GM12865 (cell line): ENCODE measurements at places on chromosomes 12 and 14.

DNA sequence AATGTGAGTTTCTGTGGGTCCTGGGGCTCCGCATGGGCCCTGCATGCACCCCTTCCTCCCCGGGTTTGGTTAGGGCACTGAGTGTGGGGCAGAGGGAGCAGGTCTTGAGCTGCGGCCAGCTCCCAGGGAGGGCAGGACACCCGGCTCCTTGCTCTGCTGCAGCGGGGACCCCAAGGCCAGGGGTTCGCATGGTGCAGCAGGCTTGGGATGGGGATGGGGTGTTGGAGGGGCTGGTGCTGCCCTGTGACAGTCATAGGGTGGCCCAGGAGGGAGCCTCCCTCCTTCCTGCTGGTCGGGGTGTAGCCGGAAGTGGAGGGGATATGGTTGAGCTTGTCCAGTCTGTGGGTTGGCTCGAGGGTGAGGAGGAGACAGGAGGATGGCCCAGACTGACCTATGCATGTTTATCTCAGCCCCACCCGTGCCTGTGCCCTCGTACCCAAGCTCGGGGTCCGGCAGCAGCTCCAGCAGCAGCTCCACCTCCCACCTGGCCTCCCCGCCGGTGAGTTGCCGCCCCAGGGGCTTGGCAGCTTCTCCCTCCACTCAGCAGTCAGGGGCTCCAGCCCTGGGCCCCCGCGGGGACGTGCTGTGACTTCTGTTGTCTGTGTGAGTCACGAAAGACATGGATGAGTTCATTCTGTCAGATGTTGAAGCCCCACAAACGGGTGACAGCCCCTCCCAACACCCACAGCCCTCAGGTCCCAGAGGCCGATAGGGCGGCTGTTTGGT lies 16.0 kb downstream of the ULK1 start:
- no peak for DNase-seq

- DNase-seq, result no peak
These were observed 14.7 kb downstream of the TMEM119 start for GRCh38 chr12:108582978-108583770.

GRCh38 chr12:108394196-108394595 lies 55.1 kb upstream of the CMKLR1 start:
- DNase-seq, result no peak

- DNase-seq, result no peak
These were observed 164.1 kb downstream of the SLC41A2 start for GRCh38 chr12:104793968-104794367.

DNA sequence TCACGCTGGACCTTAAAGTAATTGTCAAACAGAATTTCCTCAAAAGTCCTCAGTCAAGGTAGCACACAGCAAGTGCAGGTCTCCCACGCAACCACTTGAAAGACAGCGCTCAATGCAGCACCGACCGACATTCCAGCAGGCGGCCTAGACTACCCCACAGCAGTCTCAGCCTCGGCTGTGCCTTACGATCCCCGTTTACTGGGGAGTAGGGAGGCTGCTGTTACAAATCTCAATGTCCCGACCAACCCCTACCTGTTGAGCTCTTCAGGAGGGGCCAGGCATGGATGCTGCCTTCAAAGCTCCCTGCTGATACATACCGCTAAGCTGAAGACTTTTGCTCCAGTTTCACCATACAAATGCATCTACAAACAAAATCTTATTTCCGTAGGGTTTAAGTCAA lies 21.8 kb downstream of the VPS37B start:
- DNase-seq, result no peak

GRCh38 chr12:119565404-119565803 lies 28.2 kb upstream of the TMEM233 start:
- DNase-seq, result no peak

DNA sequence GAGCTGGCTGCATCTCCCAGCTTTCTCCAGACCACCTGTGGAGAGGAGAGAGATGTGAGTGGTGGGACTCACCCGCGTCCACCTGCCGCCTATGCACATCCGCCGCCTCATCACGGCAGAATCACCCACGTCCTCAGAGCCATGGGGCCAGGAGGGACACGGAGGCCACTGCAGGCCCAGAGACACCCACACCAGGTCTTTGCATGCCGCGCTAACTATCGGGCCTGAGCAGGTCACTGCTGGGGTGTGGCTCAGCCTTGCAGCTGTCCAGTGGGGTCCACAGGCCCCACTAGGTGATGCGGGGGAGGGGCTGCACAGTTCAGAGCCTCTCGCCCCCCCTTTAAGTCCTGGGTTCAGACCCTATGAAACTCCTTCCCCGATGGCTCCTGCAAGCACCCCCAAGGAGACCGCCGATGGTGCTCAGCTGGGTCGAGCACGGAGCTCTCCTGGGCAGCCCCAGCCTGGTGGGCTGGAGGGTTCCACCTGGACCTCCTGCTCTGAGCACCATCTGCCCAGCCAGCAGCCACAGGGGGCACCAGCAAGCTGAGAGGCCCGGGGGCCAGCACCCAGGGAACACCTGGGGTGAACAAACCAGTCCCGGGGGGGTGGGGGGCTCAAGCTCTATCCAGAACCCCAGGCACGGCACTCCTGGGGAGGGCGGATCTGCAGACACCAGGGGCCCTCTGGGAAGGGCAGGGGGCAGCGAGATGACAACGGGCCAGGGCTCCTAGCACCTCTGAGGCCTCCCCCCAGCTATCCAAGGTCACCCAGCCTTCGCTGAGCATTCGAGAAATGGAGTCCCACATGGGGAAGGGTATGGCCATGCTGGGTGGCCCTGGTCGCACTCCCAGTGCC lies 34.3 kb downstream of the CCNK start:
- no peak for DNase-seq

DNA sequence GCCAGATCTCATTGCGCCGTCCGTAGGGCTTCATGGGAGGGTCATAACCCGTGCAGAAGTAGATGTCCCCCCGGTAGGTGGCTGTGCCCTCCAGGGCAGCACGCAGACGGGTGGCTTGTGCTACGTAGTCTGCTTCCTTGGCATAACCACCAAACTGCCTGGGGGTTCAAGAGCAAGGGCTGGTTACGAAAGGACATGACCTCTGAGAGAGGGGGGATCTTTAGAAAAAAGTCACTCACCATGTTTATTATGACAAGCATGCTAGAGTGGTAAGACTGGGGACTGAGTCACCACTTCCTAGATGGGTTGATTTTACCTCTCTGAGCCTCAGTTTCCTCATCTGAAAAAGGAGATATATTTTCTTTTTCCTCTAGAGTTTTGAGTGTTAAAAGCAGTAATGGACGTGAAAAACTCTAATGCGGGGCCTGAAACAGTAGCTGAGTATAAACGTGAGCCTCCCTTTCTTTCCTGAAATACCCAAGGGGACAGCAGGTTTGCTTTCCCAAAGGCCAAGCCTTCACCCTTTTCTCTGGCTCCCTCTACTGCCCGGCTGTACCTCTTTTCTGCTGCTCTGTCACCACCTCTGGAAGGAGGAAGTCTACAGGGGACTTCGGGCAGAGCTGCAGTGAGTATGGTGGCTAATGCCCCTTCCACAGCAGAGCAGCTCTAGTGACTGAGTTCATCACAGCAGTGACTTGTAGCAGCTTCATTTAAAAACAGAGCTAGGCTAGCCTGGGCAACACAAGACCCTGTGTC lies 23.5 kb upstream of the GPRC5D start:
- DNase-seq, result peak; percentile 56

- DNase-seq, result no peak
These were observed 509 bp downstream of the PGF start for GRCh38 chr14:74954947-74955228.

DNA sequence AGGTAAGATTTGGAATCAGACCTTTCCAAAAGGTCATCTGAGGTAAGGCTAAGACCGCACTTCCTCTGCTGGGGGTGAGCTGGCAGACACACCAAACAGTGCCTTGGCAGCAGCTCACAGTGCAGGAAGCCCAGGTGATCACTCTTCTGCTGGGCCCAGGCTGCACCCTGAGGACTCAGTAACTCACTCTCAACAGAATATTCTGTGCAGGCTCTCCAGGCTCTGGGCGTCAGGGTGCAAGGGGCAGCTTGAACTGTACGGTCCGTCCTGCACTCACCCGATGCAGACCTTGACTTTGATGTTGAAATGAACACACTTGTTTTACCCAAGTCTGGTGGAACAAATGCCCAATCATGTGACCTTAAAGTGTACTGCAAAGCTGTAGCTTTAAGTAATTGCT lies 6.0 kb downstream of the ALKBH2 start:
- no peak for DNase-seq

GRCh38 chr12:3256103-3256631 lies 179.0 kb downstream of the TSPAN9 start:
- no peak for DNase-seq

DNA sequence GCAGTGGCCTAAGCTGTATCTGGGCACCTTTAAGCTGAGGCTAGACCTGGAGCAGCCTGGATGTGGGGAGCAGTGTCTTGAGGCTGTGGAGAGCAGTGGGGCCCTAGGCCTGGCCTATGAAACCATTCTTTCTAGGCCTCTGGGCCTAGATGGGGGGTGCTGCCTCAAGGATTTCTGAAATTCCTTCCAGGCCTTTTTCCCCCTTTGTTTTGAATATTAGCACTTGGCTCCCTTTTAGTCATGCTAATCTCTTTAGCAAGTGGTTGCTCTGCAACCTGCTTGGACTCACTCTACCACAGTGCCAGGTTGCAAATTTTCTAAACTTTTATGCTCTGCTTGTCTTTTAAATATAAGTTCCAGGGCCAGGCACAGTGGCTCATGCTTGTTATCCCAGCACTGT lies 41.6 kb upstream of the RFX4 start:
- no peak for DNase-seq

DNA sequence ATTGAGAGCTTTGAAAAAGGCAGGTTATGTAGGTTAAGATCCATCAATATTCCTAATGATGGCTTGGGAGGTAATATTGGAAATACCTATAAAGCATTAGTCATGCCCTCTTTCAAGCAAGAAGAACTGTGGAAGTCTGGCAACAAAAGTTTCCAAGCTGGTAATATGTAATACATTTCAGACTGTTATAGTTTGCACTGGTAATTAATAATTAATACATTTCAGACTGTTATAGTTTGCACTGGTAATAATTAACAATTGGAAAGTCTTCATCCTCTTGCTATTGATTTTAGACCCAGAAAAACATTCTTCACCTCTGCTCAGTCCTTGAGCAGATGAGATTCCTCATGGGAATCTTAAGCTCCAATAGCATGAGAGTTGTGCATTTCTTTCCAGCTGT lies 29.0 kb upstream of the WDR89 start:
- no peak for DNase-seq

GRCh38 chr14:28629328-28630004 lies 137.1 kb upstream of the FOXG1 start:
- no peak for DNase-seq

GRCh38 chr14:105332350-105332874 lies 17.9 kb downstream of the PACS2 start:
- no peak for DNase-seq

DNA sequence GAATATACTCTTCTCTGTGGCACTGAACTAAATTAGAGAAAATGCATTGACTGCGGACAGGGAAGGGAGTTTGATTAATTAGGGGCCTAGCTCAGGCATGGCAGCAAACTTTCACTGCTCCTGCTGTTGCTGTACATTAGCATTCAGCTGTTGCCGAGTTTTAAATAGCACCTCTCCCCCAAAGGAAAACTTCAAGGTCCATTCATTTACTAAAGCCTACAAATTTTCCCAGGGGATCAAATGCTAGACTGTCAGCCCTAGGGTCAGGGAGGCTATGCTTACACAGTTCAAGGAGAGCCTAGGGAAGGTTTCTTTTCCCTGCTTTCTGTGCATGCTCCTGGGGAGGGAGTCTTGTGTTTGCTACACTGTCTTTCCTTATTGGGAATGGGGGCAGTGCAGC lies 60.0 kb upstream of the GZMB start:
- no peak for DNase-seq

GRCh38 chr14:99947695-99948094 lies 117.5 kb upstream of the EVL start:
- DNase-seq, result no peak

DNA sequence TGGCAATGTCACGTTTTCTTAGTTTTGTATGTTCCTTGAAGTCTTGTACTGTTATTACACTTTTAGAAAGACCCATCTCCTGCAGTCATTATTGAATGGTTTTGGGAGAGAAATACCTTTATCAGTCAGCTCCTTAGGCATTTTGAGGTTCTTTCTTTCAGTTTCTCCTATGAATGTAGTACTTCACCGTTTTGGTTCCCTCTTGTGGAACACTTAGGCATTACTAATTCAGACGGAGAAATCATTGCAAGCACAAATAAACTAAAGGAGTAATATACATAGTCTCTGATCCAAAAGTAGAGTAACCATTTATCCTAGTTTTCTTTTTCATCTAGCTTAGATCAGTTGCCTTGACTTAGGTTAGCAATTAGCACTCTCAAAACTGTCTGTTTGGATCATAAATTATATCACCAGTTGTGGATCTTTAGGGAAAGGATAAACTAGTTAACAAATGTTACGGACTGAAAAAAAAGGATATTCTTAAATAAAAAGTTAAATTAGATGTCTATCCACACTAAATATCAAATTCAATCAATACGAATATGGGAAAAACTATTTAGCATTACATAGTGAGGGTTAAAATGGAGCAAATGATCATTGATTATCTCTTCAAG lies 1538.3 kb upstream of the SEL1L start:
- peak; percentile 18 for DNase-seq

GRCh38 chr14:35985474-35986218 lies 159.5 kb downstream of the BRMS1L start:
- DNase-seq, result peak; percentile 37

- DNase-seq, result peak; percentile 4
These were observed 4.1 kb downstream of the PHB2 start for GRCh38 chr12:6966351-6966750.

- DNase-seq, result no peak
These were observed 366.6 kb downstream of the NELL2 start for GRCh38 chr12:44509471-44509870.

DNA sequence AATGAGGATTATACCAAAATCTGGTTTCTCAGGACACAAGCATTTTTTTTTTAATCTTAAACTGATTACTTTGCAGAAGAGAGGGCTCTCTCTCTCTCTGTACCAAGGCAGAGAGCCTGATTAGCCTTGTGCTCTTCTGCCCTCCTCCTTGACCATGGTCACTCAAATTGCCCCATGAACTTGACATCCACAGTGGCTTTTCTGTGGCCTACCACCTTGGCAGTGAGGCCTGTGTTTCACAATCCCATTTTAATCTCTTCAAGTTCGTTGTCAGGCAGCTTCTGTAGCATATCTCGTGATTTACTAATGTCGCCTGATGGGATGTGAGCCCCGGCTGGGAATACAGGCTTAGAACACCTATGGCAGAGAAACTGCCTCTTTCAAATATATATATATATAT lies 30.7 kb upstream of the PWP1 start:
- no peak for DNase-seq

DNA sequence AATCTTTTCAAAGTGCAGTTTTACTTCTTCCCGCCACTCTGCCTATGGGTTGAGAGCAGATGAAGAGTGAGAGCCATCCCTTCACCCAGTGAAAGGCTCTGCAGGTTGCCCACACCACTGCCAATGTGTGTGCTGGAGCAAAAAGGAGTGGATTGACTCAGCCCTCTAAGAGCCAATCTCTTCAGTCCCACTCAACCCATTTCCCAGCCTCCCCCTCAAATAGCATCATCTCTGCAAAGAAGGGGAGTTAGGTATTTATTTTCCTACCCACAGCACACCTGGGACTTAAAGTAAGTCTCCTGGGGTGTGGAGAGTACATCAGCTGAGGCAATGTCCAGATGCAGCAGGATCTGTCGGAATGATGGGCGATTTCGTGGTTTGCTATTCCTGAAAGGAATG lies 15.3 kb downstream of the MAP3K12 start:
- peak; percentile 26 for DNase-seq

- DNase-seq, result no peak
These were observed 428.5 kb downstream of the CCDC91 start for GRCh38 chr12:28618772-28619171.
